ENCODE measurements at places on chromosomes 1 and 21.

- no peak for DNase-seq
Observed at GRCh38 chr1:231998791-231999190, 372.2 kb downstream of the DISC1 start.

- DNase-seq = peak; percentile 76
Observed at GRCh38 chr1:243917177-243917862, 67.3 kb upstream of the AKT3 start.

- no peak for DNase-seq
Observed at GRCh38 chr1:110874324-110875215, 1.6 kb downstream of the CD53 start.

DNA sequence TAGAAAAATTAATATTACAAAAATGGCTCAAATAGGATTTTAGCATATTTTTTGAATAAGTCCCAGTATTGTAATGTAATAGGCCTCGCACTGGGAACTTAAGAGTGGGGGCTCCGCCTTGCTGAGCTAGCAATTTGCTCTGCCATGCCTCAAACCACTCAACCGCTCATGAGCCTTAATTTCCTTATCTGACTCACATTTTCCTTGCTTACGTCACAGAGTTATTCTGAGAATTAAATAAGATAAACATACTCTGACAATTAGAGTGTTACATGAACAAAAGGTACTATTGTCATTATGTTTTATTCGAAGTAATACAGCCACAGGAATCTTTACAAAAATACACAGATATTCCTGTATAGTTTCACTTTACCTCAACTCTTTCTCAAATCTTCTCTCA lies 108.1 kb downstream of the SLC44A5 start:
- DNase-seq = no peak

DNA sequence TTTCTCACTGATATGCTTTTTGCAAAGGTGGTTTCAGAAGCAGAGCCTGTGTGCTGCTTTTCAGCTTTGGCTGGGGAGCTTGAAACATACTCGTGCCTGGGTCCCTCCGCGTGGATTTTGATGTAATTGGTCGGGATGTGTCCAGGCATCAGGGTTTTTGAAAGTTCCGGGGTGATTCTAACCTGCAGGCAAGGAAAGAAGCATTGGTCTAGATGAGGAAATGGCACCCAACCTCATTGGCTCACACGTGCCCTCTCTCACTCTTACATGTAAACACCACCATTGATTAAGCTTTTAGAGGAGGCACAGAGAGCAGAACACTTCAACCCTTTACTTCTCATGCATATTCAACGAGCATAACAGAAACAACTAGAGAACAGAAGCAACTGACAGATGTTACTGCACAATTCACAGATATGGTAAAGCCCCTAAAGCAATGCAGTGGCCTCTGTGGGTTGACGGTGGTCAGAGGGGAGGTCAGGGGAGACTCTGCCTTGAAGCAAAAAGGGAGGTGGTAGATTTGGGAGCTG lies 112.1 kb downstream of the TLR5 start:
- DNase-seq = no peak

Measured in AG08395 (cell line).